Smooth muscle cell of trachea (primary cell): ENCODE measurements at places on chromosomes 5 and 9. TPM values are rescaled to one million over a fixed set of nuclear protein-coding genes. Genes with fewer than 3 reads are reported as not detected.

The C8G gene
- not detected in 2 replicates for total RNA-seq

The PAEP gene
- not detected in 2 replicates for total RNA-seq

The LMBRD2 gene
- total RNA-seq, result 10.1 and 12.2 TPM in 2 replicates

The HMCN2 gene
- under 0.01 and 0.17 TPM in 2 replicates for total RNA-seq

The NPR3 gene
- total RNA-seq, result 82.2 and 123 TPM in 2 replicates

The PRDM9 gene
- total RNA-seq, result not detected in 2 replicates
